ENCODE measurements at places on chromosomes 5 and 9.

DNA sequence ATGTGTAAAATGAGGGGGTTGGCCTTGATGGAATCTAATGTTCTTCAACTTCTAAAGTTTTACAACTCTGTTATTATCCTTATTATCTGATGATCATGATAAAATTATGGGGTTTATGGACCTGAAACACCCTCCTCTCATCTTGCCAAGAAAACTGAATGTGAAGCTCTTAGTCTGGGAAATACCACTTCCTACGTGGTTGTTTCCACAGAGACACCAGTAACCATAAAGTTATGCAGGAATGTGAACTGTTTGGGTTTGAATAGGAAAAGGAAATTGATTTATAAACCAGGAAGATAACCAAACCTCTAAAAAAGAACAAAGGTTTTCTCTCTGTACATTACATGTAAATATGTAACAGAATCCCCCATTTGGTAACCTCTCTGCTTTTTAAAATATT lies 28.3 kb upstream of the RAI14 start:
- no peak for DNase-seq

- no peak for DNase-seq
These were observed 215.2 kb upstream of the SNX2 start for GRCh38 chr5:122559676-122560075.

DNA sequence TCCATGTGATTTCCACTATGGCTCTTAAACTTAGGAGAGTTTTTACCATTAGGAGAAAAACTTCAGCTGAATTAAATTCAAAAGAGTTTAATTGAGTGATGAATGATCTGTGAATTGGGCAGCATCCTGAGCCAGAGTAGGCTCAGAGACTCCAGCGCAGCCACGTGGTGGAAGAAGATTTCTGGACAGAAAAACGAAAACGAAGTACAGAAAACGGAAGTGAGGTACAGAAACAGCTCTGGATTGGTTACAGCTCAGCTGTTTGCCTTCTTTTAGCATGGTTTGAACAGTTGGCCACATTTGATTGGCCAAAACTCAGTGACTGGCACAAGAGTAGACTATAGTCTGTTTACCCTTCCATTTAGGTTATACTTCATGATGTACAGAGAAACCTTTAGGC lies 69.2 kb upstream of the PLPP1 start:
- no peak for DNase-seq

DNA sequence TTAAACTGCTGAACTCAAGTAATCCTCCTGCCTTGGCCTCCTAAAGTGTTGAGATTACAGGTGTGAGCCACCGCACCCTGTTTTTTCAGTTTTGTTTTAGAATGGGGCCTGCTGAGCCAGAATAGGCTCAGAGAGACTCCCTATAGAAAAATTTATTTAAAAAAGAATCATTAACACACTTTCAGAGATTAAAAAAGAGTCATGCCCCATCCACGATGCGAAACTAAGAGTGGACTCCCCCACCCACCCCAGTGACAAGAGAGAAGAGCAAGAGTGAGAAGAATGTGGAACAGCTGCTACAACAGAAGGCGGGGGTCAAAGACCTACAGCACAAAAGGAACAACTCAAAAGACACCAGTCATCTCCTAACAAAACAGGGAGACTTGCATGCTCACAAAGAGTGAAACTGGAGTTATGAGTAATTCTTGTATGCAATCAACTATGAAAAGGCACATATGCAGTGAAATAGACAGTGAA lies 47.2 kb downstream of the GLDC start:
- no peak for DNase-seq

DNA sequence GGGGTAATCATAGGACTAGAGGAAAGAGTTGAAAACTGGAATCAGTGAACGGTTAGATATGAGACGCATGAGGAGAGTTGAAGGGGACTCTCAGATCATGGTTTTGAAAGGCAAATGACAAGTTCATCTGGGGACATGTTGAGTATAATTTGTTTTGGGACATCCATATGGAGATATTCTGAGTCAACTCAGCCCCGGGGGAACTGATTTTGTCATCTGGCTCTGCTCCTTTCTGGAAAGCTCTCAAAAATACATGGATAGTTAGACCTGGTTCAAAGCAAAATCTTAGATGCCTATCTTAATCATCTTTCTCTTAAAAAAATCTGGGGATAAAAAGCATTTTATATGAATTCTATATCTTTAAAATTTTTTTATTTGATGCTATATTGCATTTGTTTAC lies 161.2 kb downstream of the SNX18 start:
- no peak for DNase-seq

- no peak for DNase-seq
These were observed 49.0 kb upstream of the ALDH1B1 start for GRCh38 chr9:38343552-38343951.

- no peak for DNase-seq
These were observed 14.2 kb upstream of the SEC16A start for GRCh38 chr9:136496801-136497620.

- DNase-seq = peak; percentile 11
These were observed 1.3 kb downstream of the ERBIN start for GRCh38 chr5:65927503-65928321.

DNA sequence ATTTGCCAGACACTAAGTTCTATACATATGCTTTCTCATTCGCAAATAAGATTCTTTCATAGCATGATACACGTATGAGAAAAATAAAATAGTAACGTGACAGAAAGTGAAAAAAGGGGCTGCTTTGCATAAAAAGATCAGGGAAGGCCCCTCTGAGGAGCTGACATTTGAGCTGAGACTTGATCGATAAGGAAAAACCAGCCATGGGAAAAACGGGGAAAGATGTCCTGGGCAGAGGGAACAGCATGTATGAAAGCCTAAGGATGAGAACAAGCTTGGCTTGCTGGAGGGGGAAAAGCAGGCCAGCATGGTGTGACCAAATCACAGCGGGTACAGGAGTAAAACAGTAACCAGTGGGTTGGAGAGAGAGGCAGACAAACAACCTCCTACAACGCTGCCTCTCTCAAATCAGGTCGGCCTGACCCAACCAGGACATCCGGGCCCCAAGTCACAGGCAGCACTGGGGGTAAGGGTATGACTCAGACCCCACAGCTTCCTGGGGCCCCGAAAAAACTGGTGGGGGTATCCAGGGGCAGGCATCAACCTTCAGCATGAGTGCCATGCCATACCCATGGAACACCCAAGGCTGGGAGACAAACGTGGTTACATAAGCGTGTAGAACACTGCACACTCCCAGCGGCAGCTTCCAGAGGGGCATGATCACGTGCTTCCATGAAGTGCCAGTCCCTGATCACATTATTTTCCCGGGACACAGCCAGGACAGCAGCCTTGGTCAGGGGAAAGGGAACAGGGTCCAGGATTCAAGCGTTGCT lies 2.2 kb downstream of the TNIP1 start:
- DNase-seq = peak; percentile 87

DNA sequence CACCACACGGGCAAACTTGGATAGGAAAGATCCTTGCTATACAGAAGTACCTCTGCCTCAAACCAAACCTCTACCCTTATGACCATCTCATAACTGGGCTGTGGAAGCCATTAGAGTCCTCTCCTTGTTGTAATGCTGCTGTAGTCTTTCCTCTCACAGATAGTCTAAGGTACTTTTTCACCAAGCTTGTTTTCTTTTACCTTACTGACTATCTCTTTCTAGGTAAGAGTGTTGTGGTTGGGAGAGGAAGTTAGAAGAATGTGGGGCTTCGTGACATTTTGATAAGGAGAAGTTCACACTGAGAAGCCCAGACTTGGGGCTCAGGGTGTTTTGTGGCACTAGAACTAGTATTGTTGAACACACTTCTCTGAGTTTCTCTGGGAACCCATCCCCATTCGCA lies 8.9 kb downstream of the CFAP95 start:
- no peak for DNase-seq

GRCh38 chr9:14159440-14160216 lies 154.3 kb downstream of the NFIB start:
- no peak for DNase-seq

- no peak for DNase-seq
These were observed 77.4 kb upstream of the ALDH1B1 start for GRCh38 chr9:38315085-38315595.

DNA sequence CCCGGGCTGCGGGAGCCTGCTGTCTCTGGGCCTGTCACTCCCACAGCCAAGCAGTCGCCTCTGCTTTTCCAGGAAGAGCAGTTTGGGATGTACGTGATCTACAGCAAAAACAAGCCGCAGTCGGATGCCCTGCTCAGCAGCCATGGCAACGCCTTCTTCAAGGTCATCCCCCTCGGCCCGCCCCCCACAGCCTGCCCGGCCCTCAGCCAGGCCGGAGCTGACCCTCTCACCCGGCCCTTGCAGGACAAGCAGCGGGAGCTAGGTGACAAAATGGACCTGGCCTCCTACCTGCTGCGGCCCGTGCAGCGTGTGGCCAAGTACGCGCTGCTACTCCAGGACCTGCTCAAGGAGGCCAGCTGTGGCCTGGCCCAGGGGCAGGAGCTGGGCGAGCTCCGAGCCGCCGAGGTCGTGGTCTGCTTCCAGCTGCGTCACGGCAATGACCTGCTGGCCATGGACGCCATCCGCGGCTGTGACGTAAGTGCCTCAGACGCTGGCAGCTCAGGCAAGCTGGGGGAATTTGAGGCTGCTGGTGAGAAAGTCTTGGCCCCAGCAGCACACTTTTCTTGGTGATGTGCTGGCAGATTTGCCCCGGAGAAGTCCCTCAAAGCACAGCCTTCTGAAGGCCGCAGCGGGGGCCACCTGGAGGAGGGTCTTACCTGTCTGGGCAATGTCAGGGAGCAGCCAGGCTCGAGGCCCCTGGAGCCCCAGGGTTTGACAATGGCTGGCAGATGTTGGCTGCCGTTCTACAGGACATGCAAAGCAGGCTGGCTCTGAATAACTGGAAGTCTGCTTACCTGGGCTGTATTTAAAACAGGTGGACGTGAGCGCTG lies 20.1 kb upstream of the LRRC14B start:
- peak; percentile 4 for DNase-seq

DNA sequence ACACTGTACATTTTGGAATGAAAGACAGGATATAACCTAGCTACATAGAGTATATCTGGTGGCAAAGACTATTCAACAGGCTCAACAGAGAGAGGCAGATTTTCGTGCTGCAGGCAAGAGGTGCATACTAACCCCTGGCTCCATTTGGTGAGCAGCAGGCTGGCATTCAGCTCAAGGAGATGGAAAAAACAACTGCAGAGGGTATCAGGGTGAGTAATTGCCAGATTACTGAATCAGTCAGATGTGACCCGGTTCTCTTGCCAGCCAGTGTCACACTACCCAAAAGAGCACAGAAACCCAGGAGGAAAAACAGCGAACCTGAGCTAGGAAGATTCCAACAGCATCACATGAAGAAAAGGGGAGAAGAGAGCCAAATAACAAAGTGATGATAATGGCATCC lies 130.4 kb upstream of the PRLR start:
- no peak for DNase-seq

DNA sequence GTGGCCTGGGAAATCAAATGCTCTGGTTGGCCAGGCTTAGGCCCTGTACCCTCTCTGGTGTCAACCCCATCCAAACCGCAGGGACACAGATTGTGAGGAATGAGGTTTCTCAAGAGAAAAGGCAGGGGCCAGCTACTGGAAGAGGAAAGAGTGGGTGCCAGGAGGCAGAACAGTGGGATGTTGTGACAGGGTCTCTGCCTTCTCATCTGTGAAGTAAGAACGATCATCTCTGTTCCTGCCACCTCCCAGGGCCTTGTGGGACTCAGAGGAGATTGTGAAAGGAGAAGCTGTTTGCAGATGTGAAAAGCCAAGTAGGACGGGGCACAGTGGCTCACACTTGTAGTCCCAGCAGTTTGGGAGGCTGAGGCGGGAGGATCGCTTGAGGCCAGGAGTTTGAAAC lies 22.8 kb upstream of the RPL26L1 start:
- DNase-seq = no peak

GRCh38 chr5:140151144-140152021 lies 23.6 kb upstream of the CYSTM1 start:
- DNase-seq = no peak

DNA sequence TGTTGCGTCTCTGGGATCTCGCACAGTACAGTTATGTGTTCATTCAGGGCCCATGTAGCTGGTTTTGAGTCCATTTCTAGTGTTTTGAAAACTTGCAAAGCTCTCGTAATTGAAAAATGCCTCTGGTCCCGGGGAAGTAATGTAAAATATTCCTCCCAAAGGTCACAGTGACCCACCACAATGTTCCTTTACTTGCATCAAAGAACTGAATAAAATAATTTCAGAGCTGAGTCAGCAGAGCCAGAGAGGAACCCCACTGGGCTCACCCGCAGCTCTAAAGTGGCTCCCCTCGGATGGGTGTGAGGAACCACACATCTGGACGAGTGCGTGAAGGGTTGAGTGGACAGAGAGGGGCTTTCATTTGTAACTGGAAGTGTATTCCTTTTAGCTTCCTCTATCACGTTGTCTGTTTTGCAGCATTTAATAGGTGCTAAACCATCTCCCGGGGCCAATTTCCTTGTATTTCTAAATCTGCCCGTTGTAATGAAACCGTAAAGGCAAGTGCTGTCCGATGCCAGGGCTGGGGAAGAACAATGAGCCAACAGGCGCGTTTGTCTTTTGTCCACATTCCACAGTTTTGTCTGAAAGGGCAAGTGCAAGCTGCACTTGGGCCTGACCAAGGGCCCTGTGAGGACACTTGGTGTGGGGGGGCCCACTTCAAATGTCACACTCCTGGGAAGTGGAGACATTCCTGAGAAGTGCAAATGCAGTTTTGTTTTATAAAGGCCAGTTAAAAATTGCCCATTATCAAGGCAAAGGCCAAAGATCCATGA lies 29.9 kb downstream of the COL5A1 start:
- DNase-seq = no peak

DNA sequence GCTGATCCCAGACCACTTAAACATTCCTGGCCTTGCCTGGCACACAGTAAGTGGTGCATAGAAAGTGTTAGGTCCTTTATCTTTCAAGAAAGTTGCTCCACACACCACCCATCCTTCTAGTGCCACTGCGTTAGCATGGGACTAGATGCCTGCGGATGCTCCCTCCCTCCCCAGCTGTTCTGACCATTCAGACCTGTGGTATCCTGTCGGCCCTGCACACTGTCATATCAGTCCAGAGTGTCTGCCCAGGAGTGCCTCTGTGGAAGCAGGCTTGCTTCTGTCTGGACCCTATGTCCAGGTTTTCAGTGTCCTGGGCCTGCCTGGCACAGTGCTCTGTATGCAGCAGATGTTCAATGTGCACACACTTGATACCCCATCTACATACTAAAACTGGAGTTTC lies 38.3 kb upstream of the SMU1 start:
- DNase-seq = no peak

GRCh38 chr5:149497357-149497756 lies 53.9 kb downstream of the CSNK1A1 start:
- DNase-seq = no peak

DNA sequence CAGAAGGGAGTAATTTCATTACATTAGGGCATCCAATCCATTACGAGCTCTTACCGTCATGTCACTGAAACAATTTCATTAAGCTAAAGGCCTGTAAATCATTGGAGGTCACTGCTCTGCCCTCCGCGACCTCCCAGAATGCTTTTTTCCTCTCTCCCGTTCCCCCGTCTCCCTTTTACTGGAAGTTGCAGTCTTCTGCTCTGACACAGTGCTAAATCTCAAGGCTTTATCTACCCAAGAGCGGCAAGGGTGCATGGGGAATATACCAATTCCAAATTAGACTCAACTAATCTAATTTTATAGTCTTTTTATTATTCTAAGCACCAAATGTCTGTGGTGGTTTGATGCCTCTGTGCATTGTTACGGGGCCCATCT lies 265.7 kb upstream of the PANK3 start:
- no peak for DNase-seq

Measured in stimulated activated naive CD8-positive, alpha-beta T cell treated with anti-CD3 and anti-CD28 coated beads, Interleukin-15, amount 100 ng/mL, for 72 hours (primary cell).